ENCODE measurements at places on chromosomes 3 and 15.

DNA sequence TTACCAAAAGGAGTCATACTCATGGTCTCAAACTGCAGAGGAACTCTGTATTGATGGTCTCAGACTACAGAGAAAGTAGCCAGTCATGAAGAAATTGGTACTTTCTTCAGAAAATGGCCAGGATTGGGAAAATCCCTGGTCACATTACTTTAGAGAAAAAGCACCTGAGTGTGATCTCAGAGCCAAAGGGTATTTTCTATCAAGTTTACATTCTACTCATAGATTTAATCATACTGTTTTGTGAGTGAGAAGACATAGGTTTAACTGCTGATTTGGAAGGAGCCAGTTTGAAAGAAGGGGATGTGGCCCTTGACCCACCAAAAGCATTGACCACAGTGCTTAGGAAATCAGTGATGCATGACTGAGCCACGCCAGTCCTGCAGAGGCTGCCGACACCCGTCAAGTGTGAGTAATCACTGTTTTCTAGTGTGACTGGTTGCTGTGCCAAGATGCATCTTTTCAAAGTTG, 203.6 kb downstream of the AKAP13 start:
- DNase-seq, result no peak

DNA sequence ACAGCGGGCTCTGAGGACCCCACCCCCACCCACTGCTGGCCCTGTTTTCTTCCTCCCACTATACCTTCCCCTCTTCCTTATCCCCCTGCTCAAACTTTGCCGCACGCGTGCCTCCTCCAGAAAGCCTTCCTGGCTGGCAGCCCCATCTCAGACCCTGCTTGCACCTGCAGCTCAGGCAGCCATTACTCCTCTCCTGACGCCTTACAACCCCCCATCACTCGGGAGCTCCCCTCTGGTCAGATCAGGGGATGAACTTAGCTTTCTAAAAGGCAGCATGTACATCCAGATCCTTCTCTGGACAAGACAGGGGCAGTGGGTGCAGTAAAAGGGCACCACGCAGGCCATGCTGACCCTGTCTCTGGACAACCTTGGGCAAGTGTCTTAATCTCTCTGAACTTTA, 94.5 kb downstream of the SEC22A start:
- no peak for DNase-seq

DNA sequence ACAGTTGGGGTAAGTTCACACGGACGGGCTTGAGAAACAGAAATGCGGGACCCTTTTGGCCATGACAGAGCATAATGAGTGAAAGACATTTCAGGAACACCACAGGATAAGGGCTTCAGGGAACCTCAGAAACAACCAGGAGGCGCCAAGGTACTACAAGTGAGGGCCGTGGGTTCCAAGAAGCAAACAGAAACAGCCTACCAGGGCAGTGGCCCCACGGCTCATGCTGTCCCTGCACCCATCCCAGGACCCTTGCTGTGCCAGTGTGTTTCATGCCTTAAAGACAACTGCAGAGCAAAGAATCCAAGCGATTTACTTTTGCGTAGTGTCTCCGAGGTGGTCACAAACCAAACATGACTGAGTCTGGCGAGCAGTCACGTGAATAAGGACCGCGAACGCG, 54.0 kb downstream of the RUBCN start:
- DNase-seq, result no peak

GRCh38 chr15:82849556-82850512, 40.4 kb downstream of the WHAMM start:
- peak; percentile 57 for DNase-seq

GRCh38 chr3:38136393-38136776, 542 bp downstream of the ACAA1 start:
- DNase-seq, result no peak

Data from H54 (cell line).